Left renal cortex interstitium (tissue), 4 donors: ENCODE measurements at places on chromosomes 7 and 10.

- DNase-seq = no peak
Observed at GRCh38 chr7:150383710-150384397, 4.7 kb downstream of the ZNF775 start.

DNA sequence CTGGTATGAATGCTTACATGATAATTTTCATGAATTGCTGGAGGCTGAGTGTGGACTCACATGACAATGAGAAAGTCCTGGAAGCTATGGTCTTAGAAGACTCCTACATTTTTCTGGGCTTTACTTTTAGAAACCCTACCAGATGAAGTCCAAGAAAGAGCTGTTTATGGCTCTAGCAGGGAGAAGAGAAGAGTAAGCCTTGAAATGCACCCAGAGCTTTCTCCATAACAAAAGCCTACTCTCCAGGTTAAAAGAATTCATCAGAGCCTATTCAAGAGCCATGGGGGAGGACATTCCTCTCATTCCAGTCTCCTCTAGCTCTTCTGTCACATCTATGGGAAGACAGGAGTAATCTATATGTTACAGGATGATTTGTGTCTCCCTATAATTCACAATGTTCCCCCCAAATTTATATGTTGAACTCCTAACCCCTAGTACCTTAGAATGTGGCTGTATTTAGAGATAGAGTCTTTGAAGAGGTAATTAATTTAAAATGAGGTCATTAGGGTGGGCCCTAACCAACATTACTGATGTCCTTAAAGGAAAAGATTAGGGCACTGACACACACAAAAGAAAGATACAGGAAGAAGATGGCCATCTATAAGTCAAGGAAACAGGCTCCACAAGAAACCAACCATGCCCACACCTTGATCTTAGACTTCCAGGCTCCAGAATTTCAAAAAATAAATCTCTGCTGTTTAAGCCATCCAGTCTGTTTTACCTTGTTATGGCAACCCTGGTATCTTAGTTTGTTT, 193.8 kb upstream of the PTER start:
- no peak for DNase-seq

GRCh38 chr7:122768827-122769226, 66.1 kb upstream of the RNF148 start:
- no peak for DNase-seq

- no peak for DNase-seq
Observed at GRCh38 chr7:116886543-116887156, 24.3 kb downstream of the CAPZA2 start.

- no peak for DNase-seq
Observed at GRCh38 chr7:92708111-92709042, 118.2 kb upstream of the FAM133B start.

GRCh38 chr10:58044072-58044471, 223.6 kb downstream of the IPMK start:
- no peak for DNase-seq

DNA sequence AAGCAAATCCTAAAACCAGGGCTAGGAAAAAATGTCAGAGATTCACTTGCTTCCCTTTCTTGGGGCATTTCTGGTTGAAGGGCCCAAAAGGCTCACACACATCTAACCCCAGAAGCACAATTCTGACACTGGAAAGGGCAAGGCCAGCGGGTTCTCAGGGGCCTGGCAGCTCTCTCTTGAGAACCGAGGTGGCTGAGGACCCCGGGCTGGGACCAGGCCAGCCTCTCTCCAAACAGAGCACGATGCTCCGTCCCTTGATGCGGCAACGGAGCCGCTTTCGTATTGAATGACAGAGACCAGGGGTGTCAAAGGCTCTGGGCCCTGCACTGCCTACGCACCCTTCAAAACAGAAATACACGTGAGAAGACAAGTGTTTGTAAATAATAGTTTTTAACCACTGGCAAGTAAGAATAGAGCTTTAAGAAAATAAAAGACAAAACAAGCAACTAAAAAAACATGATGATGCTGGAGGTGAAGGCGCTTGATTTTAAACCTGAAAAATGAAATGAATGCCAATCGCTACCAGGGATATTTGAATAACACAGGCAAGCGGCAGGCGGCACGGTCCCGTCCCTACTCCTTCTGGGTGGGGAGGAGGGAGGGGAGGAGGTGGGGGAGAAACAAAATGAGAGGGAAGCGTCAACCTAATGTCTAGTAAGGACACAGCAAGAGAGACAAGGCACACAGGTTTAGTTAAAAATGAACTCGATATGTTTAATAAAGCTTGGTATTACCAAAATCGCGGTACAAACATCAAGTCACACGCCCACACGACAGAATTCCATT, 68.0 kb downstream of the SLC29A4 start:
- DNase-seq = no peak

DNA sequence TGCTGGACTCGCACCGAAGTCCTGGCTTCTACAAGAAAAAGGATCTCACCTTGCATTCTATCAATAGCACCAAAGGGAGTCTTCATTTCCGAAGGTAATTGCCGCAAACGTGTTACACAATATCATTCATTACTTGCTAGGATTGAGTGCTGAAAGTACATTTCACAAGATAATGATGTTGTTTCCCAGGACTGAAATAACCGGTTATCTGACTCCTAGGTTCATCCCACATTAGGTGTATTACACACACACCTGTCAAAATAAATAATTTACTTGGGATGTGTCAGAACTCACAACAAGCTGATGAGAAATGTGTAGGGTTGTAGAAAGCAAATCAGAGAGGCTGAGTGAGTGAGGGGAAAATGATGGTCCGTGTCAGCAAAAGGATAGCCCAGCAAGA, 219.4 kb upstream of the RHOBTB1 start:
- DNase-seq = no peak

- DNase-seq = no peak
Observed at GRCh38 chr10:86250399-86250798, 116.2 kb downstream of the GRID1 start.

DNA sequence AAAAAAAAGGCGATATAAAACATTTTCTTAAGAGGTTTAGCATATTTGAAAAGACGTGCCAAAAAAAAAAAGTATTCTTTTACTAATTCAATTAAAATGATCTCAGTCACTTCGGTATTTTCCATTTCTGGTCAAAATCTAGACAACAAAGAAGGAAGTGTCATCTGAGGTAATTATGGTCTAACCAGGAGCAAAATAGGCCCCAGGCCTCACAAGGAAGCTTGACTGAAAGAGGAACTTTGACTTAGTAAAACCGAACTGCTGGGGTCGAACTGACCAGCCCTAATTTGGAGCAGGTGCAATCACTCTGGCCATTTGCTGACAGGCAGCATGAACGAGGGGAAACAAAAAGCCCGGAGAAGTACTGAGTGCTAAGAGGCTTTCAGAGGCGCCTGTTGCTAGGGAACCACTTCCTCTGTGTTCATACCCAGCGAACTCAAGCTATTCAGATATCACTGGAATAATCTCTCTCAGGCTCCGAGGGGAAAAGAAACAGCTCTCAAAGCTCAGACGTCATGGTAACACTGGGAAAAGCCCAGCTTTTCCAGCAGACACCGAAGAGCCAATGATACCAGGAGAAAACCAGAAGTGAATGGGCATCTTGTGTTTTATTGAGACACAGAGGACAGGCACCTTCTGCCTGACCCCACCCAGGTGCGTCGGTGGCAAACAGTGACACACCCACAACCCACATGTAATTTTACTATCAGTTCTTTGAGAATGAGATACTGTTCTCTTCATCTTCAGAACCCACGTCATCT, 126.5 kb downstream of the FAM107B start:
- no peak for DNase-seq

- no peak for DNase-seq
Observed at GRCh38 chr10:35185260-35186034, 58.8 kb downstream of the CREM start.

- DNase-seq = no peak
Observed at GRCh38 chr7:100562195-100563099, 11.3 kb downstream of the SAP25 start.

- DNase-seq = peak; percentile 63
Observed at GRCh38 chr7:92809760-92810573, 26.4 kb downstream of the CDK6 start.
